ENCODE measurements at places on chromosomes 1 and 21.

- DNase-seq: no peak
Observed at GRCh38 chr1:11132563-11133293, 33.1 kb upstream of the EXOSC10 start.

DNA sequence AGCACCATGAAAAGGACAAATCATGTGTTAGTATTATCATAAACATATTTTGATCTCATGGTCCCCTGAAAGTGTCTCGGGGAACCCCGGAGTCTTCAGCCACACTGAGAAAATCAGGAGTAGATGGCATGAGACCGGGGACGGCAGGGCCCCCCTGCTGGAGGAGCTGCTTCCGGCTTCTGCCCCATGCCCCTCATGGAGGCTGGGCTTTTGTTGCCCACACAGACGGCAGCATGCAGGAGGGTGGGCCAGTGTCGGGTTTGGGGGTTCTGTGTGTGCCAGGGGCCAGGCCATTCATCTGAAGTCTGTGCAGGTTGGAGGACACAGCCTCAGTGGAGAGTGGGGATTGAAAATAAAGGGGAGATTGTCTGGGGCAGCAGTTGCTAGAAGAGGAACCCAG is 75.1 kb upstream of the CD34 start:
- no peak for DNase-seq

DNA sequence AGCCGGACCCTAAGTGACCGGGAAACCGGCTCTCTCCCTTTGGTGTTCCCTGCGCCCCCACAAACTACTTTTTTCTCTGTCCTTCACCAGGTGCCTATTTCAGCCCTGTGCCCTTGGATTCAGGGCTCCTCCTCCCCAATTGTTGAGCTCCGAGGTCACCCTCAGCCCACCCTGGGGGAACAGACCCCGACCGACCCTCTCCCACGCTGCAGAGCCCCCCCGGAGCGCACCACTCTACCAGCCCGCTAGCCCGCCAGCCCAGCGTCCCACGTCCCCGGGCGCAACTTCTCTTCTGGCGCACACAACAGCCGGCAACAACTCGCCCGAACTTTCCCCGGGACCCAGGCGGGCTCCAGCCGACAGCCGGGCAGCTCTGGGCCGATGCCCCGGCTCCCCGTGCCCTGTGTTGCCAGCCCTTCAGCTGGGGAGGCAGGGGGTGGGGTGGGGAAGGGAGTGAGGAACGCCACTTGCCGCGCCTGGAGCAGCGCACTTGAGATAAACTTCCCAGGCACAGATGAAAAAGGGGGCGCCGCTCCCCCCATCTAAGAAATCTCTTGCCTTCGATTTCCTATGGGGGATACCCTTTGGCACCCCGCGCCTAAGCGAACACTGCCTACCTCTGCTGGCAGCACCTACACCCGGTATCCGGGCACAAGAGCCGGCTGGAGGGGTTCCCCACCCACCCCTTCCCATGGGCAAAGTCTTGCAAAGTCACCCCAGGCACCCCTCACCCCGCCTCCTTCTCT is 997 bp downstream of the CASZ1 start:
- DNase-seq: no peak

GRCh38 chr1:217660353-217661062 is 29.4 kb downstream of the SPATA17 start:
- no peak for DNase-seq

DNA sequence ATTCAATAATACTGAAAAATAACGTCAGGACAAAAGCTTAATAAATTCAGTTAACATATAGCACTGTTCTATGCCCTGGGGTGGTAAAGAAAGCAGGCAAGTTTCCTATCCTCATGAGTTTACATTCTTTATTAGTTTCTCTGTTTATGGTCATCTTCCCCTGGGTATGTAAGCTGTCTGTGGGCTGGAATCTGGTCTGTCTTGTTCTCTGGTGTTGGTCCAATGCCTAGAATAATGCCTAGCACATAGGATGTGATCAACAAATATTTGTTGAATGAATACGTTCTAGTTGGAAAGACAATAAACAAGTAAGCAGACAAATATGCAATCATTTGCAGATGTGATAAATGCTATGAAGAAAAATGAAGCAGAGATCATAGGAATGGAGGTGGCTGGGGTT is 7.2 kb upstream of the IGSF3 start:
- no peak for DNase-seq

- no peak for DNase-seq
Observed at GRCh38 chr1:33687000-33687399, 176.9 kb upstream of the HMGB4 start.

- DNase-seq: no peak
Observed at GRCh38 chr1:187570166-187570565, 741.4 kb downstream of the PLA2G4A start.

DNA sequence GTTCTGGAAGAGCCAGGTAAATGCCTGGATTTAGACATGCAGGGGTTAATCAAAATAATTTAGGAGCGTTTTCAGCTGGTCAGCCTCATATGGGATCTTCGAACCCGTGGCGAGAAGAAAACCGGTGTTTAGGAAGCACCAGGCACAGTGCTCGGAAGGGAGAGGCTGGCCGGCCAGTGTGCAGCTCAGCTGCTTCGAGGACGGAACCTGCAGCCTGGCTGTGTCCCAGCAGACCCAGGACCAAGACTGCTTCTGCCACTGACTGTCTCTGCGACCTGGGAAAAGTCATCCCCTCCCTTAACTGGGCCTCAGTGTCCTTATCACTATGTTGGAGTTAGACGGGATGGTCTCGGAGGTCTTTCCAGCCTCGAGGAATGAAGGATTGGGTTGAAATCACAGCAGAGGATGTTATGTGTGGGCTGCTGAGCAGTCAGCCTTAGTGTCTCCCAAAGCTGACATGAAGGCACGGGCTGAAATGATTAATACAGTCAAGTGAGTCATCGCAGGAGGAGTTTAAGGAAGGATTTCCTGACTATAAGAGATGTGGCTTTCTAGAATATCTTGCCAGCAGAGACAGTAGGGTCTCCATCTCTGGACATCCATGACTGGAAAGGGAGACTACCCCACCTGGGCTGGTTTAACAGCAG is 20.8 kb downstream of the PPFIA4 start:
- no peak for DNase-seq

- peak; percentile 21 for DNase-seq
Observed at GRCh38 chr1:18955441-18956192, 859 bp downstream of the IFFO2 start.

DNA sequence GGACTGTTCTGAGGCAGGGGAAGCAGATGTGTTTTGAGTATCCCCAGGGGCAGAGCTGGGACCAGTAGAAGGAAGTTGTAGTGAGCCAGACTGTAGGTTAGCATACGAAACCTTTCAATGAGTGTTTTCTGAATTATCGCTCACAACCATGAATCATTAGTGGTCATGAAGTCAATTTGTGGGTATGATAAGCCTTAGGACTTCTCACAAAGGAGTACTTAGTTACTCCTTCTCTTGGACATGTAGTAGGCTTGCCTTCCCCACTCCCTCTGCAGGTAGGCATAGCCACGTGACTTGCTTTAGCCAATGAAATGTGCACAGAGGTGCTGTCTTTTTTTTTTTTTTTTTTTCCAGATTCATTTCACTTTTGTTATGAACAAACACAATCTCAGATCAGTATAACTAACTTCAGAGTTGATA is 23.9 kb upstream of the FAAH start:
- DNase-seq: no peak

- DNase-seq: no peak
Observed at GRCh38 chr1:29171089-29171488, 10.6 kb downstream of the SRSF4 start.

Data from activated T-helper 1 cell treated with anti-CD3 and anti-CD28 coated beads, Interleukin-2, amount 50 U/mL, for 16 hours (primary cell).